Activated T-cell treated with anti-CD3 and anti-CD28 coated beads for 24 hours (primary cell): ENCODE measurements at places on chromosomes 2 and 18.
A peak's percentile ranks its signal among the peaks of the same experiment; 100 is the strongest.

DNA sequence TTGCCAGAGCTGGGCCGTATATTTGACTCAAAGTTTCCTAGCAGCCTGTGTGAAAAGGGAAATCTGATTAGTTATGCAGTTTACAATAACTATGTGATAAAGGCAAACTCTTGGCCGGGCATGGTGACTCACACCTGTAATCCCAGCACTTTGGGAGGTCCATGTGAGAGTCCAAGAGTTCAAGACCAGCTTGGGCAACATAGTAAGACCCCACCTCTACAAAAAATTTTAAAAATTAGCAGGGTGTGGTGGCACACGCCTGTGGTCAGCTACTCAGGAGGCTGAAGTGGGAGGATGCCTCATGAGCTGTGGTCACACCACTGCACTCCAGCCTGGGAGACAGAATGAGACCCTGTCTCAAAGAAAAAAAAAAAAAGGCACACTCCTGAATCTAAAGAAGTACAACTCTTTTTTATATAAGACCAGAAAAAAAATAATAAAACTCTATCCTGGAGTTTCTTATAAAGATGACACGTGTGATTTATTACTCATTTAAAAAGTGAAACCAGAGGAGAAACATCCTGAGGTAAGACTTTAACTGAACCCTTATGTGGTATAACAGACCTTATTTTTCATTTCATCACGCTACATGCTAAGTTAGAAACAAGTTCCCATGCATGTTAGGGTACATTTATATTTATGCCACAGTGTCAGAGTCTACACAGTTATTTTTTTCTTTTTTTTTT, 32.6 kb upstream of the KCMF1 start:
- DNase-seq = peak; percentile 43

DNA sequence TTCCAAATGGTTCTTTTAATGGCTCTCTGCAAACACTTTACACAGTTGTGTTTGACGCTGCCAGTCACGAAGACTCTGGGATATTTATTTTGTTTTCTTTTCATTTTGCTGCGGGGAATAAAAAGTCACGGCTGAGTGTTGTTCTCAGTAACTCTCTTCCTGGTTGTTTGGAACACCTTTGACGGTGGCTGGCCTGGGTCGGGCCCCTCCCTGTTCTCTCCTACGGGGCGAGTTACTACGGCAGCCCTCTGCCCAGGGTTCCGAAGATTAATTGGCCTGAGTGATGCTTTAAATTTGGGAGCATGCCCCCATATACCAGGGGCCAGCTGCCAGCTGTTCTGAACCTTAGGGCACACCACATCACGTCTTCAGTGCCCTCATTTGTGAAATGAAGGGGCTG, 84.7 kb downstream of the GATA6 start:
- DNase-seq = no peak

- no peak for DNase-seq
Observed at GRCh38 chr18:74389171-74389927, 67.8 kb downstream of the DIPK1C start.

- DNase-seq = no peak
Observed at GRCh38 chr2:38301969-38302702, 74.9 kb downstream of the ATL2 start.

DNA sequence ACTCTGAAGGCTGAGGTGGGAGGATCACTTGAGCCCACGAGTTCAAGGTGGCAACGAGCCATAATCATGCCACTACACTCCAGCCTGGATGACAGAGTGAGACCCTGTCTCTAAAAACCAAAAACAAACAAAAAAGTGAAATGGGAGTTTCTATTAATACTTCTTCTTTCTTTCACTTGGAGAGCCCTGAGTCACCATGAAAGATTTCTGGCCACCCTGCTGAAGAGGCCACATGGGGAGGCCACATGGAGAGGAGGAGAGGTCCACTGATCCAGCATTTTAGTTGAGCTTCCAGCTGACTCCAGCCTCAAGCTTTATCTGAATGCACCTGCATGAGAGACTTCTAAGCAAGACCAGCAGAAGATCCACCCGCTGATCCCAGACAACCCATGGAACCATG, 74.2 kb upstream of the LAPTM4A start:
- no peak for DNase-seq

DNA sequence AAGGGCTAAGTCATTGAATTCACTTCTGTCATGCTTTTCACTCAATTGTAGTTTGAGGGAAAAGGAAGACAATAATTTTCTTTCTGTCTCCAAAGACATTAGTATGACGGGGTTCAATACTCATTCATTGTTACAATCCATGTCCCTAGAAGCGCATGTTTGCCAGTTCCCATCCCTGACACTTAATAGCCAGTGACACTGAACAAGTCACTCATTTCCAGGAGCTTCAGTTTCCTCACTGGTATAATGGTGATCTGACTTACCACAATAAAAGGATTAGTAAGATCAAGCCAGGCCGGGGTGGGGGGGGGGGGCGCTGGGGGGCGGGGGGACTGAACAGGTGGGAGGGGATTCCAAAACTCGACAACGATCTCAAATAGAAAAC, 144.8 kb upstream of the MAP3K20 start:
- DNase-seq = no peak

- DNase-seq = no peak
Observed at GRCh38 chr2:189681903-189682302, 7.4 kb downstream of the ANKAR start.

- DNase-seq = no peak
Observed at GRCh38 chr2:239388236-239389151, 12.3 kb downstream of the HDAC4 start.

DNA sequence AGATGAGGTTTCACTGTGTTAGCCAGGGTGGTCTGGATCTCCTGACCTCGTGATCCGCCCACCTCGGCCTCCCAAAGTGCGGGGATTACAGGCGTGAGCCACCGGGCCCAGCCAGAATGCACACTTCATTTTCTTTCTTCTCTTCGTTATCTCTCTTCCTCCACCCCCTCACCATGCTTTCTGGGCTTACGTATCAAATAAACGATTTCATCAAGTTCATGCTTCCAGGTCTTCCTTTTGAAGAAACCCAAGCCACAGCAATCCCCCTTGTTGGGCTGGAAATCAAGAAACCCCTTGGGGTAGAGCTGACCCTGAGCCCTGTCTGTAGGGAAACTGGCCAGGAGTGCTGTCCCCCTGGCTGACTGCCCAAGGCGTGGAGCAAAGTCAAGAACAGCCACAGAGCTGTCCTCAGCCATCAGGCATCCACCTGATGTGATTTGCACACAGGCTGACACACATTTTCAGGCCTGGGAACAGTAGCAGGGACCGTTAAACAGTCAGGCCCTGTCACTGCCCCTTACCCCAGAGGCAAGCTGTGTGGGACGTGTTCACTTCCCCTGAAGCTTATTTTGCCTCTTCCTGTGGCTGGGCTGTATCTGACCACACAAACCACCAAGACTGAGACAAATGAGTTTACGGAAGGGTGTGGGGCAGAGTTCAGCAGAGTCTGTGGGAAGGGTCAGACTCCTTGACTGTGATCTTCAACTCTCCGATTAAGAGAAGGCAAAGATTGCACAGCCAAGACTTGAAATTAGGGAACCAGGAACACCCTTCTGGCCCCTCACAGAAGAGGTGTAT, 15.1 kb upstream of the NMUR1 start:
- peak; percentile 36 for DNase-seq

GRCh38 chr2:113157897-113158753, 15.6 kb upstream of the PSD4 start:
- DNase-seq = no peak

DNA sequence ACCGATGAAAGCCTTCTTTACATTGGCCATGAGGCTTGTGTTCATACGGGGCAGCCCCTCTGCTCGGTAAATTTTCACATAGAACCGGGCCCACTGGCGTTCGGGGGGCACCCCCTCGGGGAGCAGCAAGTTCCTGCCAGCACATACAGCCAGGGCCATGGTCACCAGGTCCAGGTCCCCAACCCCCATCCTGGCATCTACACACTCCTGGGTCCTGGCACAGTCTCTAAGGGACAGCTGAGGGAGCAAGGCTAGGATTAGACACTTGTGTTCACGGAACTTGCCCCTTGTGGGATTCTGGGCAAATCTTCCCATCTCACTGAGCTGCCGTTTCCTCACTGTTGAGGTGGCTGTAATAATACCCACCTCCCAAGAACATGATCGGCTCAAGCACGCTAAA, 5.6 kb upstream of the OTOF start:
- DNase-seq = no peak

DNA sequence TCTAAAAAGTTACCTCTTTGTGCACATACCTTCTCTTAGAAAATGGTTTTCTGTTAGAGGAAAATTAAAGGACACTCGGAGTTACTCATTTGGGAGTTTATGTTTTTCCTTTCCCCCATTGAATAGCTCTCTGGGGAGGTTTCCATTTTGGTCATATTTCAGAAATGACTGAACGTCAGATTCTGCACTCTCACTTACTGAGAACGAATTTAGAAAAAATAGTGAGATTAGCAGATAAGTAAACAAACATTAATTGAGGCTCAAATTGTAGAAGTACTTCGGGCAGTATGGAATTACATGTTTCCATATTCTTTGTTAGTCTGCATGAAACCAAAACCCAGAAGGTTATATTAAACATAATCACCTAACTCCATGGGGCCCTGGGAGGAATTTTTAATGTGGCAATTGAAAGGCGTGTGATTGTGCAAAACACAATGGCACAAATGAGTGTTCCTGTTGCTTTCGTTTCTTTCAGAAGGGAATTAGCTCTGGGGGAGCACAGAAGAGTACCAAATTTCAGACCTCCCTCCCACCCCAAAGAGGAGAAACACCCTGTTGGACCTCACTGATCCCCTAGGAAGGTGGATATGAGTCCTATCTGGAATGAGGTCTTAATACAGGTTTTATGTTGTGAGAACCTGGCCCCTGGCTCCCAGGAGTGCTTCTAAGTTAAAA, 212.3 kb downstream of the BCL2 start:
- DNase-seq = no peak

DNA sequence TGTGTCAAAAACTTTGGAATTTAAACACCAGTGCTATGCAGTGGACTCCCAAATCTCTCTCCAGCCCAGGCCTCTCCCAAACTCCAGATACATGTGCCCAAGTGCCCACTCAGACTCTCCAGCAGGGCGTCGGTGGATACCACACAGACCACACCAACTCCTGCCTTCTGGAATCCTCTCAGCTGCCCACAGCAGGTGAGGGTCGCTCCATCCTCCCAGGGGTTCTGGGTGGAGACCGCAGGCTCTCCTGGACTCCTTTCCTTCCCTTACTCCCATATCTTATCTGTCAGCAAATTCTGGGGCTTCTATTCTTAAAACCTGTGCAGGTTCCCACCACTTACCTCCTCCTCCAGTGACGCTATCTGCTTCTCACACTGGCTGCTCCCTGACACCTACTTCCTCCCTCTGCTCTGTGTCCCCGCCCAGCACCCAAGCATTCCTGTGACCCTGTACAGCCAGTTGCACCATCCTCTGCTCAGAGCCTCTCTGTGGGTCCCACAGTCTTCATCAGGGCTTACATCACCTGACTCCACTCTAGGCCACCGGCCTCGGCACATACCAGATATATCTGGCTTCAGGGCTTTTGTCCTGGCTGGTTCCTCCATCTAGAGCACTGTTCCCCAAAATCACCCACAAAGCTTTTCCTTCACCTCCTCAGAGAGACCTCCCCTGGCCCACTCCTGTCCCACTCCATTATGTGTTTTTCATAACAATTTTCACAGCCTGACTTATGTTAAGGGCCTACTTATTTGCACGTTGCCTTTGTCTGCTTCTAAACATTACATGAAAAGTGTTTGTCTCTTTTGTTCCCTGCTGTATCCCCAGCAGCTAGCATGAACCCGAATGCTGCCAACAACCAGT, 2.6 kb upstream of the IMP4 start:
- DNase-seq = no peak

- DNase-seq = no peak
Observed at GRCh38 chr2:177881008-177881747, 191.4 kb downstream of the PDE11A start.

DNA sequence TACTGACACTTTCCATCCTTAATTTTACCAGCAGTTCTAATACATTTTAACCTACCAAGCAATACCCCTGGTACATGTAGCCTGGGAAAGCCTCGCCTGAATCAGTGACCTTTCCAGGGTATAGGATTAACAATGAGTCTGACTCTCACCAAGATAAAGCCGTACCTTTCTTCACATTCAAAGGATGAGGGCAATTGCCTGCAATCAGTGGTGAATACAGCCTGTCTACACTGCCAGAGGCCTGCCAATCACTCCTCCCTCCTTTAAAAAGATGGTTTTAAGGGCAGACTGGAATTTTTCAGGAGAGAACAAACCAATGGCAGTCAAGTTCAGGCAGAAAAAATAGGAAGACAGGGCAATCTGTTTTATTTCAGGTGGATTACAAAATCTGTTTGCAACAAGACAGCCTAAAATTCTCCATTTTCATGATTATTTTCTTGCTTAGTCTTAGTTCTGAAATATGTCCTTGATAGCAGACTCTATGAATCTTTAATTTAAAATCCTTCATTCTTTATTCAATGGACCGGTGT, 4.8 kb downstream of the EPHA4 start:
- no peak for DNase-seq

- no peak for DNase-seq
Observed at GRCh38 chr18:11548916-11549551, 60.4 kb upstream of the SLC35G4 start.
